ENCODE measurements at places on chromosomes 11 and 22.

- no peak for DNase-seq
Measured at GRCh38 chr11:132475026-132475425, 1057.3 kb downstream of the OPCML start.

GRCh38 chr11:35118906-35119305 is 20.1 kb upstream of the CD44 start:
- no peak for DNase-seq

GRCh38 chr11:10331548-10332289 is 26.8 kb downstream of the ADM start:
- DNase-seq = no peak

DNA sequence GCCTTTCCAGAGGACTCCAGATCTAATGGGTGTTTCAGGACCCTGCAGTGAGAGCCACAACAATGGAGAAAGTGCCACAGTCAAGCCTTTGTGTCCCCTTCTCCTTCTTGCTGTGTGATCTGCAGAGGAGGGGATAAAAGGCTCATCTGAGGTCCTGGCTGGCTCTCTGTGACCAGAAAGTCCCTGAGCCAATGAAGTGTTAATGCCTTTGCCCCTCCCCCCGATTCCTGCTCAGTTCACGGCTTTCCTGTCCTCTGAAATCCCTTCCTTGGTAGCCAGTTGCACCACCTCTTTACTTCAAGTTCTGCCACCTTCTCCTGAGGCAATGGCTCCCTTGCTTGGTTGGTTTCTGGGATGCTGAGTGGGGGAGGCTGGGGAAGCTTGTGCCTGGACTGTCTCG is 47.6 kb downstream of the FLI1 start:
- no peak for DNase-seq

- no peak for DNase-seq
Measured at GRCh38 chr11:92789761-92790160, 179.7 kb upstream of the MTNR1B start.

- DNase-seq = no peak
Measured at GRCh38 chr11:28757725-28758515, 649.7 kb downstream of the METTL15 start.

DNA sequence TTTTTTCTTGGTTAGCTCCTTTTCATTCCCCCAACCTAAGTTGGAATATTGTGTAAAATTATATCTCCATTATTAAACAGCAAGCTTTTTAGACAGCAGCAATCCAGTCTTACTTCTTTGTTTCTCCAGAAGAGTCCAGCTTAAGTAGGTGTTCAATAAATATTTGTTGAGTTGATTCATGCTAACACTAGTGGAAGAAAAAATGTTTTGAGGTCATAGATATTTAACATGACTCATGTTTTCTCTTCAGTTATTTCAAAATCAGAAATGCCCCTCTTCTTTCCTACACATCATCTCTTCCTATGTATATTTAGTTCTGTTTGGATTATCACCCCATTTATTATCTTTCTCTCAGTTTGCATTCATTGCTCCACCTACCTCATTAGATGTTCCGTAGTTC is 20.3 kb downstream of the CCDC83 start:
- no peak for DNase-seq

DNA sequence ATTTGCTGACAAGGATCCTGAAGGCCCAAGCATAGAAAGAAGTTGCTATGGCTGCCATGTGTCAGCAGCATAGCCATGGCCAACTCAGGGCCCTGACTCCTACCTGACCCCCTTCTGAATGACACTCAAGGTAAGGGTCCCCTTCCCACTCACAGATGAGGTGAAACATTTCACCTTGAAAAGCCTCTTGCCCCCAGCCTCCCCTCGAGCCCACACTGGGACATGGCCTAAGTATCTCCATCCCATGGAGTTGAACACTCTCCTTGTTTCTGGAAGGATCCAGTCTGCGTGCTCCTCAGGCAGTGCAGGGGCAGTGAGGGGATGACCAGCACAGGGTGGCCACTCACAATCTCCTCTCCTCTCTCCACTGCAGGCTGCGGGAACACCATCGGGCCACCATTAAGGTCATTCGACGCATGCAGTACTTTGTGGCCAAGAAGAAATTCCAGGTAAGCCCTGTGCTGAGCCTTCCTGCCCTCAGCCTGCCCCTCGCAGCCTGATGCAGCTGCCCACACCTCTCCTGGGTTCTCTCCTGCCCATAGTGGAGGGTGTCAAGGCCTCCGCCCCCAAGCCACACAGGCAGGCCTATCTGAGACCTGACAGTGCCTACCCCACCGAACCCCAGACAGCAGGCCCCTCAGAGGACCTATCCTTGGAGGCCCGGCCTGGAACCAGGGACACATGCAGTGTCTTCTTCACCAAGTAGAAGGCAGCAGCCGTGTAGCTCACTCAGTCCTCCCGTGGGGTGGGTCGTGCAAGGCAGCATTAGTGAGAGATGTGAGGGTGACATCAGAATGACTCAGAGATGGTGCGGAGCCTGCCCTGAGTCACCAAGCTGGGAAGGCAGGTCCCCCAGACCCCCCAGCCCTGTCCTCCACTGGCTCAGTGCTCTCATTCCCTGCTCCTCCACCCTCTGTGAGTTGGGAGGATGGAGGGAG is 68.9 kb upstream of the KCNQ1OT1 start:
- DNase-seq = no peak

GRCh38 chr11:61776561-61777075 is 15.8 kb downstream of the TMEM258 start:
- peak; percentile 30 for DNase-seq

DNA sequence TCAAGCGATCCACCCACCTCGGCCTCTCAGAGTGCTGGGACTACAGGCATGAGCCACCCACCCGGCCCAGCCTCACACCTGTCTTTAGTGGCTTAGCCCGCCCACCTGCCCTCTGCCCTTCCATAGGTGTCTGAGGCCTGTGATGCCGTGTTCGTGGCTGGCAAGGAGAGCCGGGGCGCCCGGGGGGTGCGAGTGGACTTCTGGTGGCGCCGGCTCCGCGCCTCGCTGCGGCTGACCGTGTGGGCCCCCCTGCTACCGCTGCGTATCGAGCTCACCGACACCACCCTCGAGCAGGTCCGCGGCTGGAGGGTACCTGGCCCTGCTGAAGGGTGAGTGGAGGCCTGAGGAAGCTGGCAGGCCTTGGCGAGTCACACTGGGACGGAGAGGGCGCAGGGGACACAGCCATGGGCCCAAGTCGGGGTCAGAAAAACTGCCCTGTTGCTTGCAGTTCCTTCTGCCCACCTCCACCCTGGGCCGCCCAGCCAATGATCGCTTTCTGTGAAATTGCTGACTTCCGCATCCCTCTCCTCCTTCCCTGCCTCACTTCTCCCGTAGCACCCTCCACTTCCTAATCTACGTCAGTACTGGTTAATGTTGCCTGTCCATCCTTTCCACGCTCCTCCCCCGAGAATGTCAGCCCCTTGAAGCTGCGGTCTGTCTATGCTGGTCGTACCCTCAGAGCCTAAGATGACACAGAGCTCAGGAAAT is 9.3 kb downstream of the TMEM132A start:
- no peak for DNase-seq

DNA sequence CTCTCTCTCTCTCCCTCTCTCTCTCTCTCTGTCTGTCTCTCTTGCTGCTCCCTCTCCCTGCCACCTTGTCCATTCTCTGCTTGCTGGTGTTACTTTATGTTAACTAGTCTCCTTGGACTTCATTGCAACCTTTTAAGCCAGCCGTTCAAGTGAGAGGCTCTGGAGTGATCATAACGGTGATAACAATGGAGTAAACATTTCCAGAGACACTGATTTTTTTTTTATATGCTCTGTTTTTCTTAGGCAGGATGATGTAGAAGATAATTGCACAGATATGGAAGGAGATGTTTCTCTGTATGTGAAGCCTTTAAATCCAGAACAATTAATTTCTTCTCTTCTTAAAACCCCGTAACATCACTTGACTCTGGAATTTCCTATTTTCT is 287.7 kb downstream of the TMEM135 start:
- DNase-seq = no peak

GRCh38 chr11:122556605-122557004 is 98.9 kb upstream of the UBASH3B start:
- DNase-seq = no peak

- DNase-seq = no peak
Measured at GRCh38 chr11:129989149-129989813, 13.4 kb downstream of the PRDM10 start.

- DNase-seq = peak; percentile 17
Measured at GRCh38 chr11:17979770-17980371, 33.0 kb downstream of the SERGEF start.

- DNase-seq = no peak
Measured at GRCh38 chr22:20834206-20834605, 24.4 kb downstream of the PI4KA start.

DNA sequence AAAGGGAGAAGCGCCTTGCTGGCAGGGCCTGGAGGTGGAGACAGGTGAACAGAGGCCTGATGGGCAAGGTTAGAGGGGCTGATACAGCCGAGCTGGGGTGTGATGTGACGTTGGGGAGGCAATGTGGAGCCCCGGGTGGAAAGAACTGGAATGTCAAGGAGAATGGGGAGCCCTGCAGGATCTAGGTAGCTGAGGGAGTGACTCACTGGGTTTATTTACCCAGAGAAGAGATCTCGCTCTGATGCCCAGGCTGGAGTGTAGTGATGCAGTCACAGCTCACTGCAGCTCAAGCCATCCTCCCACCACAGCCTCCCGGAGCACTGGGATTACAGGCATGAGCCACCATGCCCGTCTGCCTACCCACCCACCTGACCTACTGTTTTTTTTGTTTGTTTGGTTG is 1.9 kb upstream of the CYB5R3 start:
- no peak for DNase-seq

DNA sequence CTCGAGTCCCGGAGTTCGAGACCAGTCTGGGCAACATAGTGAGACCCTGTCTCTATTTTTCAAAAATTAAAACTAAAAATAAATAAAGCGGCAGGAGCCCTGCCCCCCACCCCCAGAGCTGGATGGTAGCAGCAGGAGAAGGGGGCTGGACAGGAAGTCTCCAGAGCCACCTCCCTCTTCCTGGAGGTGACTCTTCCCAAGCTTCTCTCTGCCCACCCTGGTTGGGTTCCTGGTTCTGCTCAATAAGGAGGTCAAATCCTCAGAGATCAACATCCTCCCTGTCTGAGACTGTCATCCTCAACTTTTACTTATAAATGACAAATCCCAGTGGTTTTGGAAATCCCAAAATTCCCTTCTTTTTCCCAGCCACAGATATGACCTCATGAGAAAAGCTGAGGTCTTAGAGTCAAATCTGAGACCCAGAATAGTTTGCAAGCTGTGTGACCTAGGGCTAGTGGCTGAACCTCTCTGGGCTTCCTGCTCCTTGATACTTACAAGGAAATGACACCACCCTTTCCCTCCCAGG is 987 bp downstream of the C1QTNF6 start:
- no peak for DNase-seq

GRCh38 chr22:37616201-37617083 is 7.8 kb downstream of the GGA1 start:
- no peak for DNase-seq

DNA sequence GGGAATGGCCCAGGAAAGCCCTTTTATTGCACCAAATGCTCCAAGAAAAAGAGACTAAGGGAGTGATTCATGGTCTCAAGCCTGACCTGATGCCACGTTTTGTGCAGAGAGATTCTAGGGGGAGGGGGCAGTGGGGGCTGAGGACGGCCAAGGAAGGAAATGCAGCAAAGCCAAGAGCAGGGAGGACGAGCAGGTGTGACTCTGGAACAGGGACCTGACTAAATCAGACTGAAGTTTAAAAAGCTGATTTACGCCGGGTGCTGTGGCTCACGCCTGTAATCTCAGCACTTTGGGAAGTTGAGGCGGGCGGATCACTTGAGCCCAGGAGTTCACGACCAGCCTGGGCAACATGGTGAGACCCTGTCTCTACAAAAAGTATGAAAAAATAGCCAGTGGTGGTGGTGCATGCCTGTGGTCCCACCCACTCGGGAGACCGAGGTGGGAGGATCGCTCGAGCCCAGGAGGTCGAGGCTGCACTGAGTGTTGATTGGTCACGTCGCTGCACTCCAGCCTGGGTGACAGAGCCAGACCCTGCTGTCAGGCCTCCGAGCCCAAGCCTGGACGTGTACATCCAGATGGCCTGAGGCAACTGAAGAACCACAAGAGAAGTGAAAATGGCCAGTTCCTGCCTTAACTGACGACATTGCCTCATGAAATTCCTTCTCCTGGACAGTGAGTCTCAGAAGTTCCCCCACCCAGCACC is 10.8 kb upstream of the IFITM3 start:
- no peak for DNase-seq

DNA sequence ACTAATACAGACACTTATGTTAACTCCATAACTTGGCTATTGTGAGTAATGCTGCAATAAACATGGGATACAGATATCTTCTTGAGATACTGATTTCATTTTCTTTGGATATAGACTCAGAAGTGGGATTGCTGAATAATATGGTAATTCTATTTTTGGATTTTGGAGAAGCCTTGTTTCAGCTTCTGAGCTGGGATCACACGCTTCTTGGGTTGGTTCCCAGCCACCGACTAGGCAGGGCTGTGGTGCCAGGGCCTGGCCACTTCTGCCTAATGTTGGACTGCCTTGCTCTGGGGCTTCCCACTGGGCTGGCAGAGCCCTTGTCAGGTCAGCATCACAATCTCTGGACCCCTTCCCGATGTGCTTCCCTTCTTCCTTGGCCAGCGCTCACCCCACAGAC is 14.0 kb upstream of the MCHR1 start:
- DNase-seq = no peak

DNA sequence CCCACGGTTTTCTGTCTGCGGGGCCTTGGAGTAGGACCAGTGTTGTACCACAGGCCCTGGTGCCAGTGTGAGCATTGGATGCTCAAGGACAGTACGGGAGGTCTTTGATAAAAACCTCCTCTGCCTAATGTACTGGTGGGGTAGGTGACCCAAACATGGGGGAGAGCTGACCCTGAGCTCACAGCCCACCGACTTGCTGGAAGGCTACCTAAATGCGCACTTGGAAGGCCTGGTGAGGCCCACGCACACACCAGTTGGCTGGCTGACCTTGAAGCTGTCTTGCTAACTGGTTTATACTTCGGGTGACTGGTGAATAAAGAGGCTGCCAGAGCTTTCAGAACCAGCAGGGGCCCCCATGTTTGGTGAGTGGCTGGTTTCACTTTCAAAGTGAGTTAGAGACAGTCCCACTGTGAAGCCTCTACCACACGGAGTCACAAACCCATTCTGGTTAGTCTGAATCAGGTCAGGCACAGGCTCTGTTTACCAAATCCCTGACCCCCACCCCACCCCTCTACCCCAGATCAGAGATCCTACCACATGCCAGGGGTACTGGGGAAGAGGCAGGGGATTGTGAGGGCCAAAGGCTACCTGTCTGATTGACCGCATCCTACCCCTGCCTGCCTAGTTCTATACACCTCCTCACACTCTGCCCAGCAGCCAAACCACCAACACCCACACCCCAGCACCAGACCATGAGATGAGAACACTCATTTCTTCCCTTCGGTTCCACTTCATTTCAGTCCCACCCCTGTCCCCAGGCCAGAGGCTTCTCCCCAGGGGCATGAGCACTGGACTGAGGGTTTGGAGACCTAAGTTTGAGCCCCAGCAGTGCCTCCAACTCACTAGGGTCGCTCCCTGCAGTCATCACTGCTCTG is 12.7 kb upstream of the IL2RB start:
- DNase-seq = peak; percentile 87

- DNase-seq = no peak
Measured at GRCh38 chr22:30874431-30875370, 93.9 kb downstream of the MORC2 start.

All from CD8-positive, alpha-beta memory T cell (primary cell).